ENCODE measurements at places on chromosomes 13 and 19.

GRCh38 chr19:18839465-18840287 lies 7.9 kb downstream of the UPF1 start:
- DNase-seq, result no peak

- peak; percentile 91 for DNase-seq
These were observed at the start of gene VRK3 for GRCh38 chr19:50025022-50025793. VRK3 (minus strand) TSS chr19:50025372; CDS start chr19:50016162, 9,210 bp downstream.

DNA sequence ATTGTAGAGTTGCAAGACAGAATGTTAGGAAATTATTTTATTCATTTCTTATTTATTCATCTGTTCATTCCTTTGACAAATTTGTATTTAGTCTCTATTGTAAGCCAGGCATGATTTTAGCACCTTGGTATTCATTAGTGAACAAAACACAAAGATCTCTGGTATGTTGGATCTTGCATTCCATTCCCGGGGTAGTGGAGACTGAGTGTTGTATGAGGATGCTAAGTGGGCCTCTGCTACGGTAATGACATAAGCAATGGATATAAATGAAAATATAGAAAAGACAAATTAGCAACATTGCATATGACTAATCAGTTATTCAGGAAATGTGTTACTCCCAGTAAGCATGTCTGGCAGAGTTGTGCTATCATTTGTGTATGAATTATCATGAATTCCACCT lies 449.3 kb downstream of the PCDH17 start:
- no peak for DNase-seq

GRCh38 chr13:35729926-35730627 lies 253.6 kb upstream of the MAB21L1 start:
- no peak for DNase-seq

DNA sequence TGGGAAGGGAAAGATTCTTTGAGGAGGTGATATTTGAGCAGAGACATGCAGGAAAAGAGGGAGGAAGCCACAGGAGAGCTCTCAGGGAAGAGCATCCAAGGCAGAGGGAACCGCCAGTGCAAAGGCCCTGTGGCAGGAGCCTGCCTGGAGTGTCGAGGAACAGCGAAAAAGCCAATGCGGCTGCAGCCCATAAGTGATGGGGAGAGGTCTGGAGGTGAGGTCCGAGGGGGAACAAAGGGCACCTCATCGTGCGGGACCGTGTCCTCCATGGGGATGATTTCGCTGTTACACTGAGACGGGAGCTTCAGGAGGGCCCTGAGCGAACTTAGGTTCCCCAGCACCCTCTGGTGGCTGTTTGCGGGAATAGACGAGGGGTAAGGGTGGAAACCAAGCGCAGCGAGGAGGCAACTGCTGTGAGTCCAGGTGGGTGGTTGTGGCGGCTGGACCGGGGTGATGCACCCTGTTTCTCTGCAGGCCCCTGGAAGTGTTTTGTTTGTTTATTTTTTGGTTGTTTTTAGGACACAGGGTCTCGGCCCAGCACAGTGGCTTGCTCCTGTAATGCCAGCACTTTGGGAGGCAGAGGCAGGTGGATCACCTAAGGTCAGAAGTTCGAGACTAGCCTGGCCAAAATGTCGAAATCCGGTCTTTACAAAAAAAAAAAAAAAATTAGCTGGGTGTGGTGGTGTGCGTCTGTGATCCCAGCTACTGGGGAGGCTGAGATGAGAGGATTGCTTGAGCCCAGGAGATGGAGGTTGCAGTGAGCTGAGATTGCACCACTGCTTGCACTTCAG lies 5.9 kb upstream of the EHD2 start:
- no peak for DNase-seq

GRCh38 chr13:56697011-56697410 lies 443.7 kb upstream of the PRR20A start:
- DNase-seq, result no peak

- DNase-seq, result no peak
These were observed 380.1 kb downstream of the EFNB2 start for GRCh38 chr13:106155411-106155810.

GRCh38 chr13:70541451-70541850 lies 433.2 kb upstream of the KLHL1 start:
- no peak for DNase-seq

DNA sequence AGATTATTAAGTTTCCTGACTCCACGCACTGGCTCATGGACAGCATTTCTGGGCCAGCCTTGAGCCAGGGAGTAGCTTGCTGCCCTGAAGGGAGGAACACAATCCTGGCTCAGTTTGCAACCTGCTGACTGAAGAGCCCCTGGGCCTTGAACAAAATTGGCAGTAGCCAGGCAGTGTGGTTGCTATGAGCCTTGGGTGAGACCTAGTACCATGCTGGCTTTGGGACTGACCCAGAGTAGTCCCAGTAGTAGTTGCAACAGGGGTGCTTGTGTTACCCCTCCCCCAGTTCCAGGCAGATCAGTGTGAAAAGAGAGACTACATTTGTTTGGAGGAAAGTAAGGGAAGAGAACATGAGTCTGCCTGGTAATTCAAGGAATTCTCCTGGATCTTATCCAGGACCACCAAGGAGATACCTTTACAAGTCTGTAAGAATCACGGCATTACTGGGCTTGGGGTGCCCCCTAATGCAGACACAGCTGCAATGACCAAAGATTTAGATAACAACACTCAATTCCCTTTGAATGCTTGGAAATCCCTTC lies 22.0 kb downstream of the ITGBL1 start:
- no peak for DNase-seq

- no peak for DNase-seq
These were observed 97.2 kb downstream of the SUCLA2 start for GRCh38 chr13:47903836-47904235.

GRCh38 chr19:28595722-28596480 lies 617.0 kb downstream of the UQCRFS1 start:
- no peak for DNase-seq

GRCh38 chr19:35442091-35442490 lies 6.0 kb upstream of the FFAR2 start:
- DNase-seq, result no peak

- DNase-seq, result no peak
These were observed 25.6 kb downstream of the DEDD2 start for GRCh38 chr19:42191855-42192254.

- DNase-seq, result no peak
These were observed 44.0 kb upstream of the GAS6 start for GRCh38 chr13:113907635-113908617.

DNA sequence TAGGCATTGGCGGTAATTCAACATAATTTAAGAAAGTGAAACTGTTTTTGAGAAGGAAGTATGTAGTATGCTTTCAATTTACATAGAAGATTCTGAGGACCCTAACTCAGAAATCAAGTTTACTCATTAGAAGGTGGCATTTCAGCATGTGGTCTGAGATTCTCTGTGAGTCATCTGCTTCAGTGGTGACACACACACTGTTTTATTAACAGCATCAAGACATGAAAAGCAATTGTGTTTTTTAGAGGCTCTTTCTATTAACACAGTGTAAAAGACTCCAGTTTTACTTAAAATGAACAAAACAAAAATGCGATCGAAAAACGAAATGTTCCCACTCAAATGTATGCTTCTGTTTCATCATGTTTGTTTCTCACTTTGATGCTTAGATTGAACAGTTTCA lies 802.1 kb upstream of the SLITRK6 start:
- DNase-seq, result no peak

- no peak for DNase-seq
These were observed 60.2 kb upstream of the CYSLTR2 start for GRCh38 chr13:48593536-48593935.

DNA sequence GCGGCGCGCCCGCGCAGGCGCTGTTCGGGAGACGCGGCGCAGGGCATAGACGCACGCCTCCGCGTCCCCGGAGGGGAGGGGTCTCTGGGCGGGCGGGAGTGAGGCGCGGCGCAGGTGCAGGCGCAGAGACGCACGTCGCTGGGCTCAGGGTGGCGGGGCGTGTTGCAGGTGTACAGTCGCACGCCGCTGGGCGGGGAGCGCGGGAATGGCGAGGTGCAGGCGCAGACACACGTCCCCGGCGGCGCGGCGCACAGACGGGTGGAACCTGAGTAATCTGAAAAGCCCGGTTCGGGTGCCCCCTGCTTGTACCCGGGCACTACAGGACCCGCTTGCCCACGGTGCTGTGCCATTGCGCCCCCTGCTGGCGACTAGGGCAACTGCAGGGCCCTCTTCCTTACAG lies 44.7 kb downstream of the PLPP2 start:
- no peak for DNase-seq

DNA sequence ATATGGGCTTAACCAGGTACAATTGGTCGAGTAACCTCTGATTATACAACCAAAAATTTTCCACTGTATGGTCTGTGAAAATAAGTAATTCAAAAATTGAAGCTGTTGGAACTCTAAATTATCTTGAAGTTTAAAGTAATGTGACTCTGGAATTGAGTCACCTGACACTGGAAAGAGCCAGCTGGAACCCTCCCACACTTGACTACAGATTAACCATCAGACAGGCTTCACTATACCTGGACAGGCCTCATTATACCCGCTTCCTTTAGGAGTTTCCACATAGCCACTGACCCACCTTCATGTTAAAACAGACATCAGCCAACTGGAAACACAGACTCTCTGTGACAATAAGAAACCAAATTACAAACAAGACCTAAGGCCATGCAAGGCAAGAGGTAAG lies 1.3 kb downstream of the ZNF433 start:
- DNase-seq, result no peak

DNA sequence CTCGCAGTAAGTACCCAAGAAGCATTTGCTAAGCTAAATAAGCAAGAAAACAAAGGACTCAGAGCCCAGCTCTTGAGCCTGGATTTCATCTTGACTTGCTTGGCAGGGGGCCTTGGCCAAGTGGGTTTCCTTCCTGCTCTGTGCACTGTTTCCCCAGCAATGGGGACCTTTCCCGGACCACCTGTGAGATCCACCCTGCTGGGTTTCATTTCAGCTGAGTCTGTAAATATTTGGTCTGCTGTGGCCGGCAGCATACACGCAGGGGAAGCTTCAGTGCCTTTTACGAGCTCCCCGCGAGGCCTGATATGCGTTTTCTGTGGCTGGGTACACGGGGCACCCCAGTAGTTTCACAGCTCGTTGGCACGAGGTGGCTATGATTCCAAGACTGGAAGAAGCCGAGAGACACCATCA lies 12.4 kb upstream of the TINCR start:
- no peak for DNase-seq

GRCh38 chr19:51686171-51686570 lies 7.0 kb upstream of the SPACA6 start:
- no peak for DNase-seq

GRCh38 chr13:51357928-51358595 lies 18.6 kb downstream of the SERPINE3 start:
- no peak for DNase-seq

DNA sequence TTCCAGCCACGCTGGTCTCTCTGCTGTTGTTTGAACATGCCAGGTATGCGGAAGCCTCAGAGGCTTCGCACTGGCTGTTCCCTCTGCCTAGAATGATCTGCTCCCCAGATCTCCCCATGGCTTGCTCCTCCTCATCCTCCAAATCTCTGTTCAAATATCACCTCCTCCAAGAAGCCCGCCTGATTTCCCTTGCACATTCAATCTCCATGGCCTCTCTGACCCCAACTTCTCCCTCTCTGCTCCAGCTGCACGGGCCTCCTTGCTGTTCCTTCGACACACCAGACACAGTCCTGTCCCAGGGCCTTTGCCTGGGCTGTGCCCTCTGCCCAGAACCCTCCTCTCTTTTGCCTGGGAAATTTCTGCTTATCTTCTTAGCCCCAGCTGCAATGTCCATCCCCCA lies 52.5 kb upstream of the PTPRS start:
- peak; percentile 3 for DNase-seq

Measured in D721Med (cell line).